Neural progenitor cell (in vitro differentiated cells): ENCODE measurements at places on chromosomes 6 and 20.

GRCh38 chr20:40826699-40827098 is 137.7 kb upstream of the MAFB start:
- DNase-seq = no peak

- no peak for DNase-seq
Observed at GRCh38 chr6:87334683-87335082, 5.6 kb upstream of the GJB7 start.

DNA sequence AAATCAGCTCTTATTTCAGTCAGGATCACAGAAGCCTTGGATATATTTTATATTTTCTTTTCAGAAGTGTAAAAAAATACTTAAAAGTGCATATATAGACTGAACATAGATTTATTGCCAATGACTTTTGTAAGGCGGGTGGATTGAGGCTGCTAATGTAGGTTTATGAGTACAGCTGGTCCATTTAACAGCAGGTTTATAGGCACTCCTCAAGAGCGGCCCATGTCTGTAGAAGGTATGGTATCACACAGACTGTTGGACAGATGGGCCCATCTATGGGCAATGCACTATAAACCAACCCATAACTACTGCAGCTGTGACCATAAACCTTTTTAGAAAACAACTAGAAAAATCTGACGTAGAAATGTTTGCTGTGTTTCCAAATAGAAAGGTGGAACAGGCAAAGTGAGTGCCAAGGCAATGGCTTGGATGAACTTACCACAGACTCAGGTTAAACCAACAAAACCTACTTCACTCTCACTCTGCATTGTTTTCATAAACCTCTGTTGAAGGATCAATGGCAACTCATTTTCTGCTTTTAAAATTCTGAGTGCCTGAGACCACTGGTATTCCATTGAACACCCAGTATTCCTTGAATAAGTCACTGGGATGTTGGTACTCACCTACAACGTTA is 170.6 kb upstream of the EYA4 start:
- no peak for DNase-seq

DNA sequence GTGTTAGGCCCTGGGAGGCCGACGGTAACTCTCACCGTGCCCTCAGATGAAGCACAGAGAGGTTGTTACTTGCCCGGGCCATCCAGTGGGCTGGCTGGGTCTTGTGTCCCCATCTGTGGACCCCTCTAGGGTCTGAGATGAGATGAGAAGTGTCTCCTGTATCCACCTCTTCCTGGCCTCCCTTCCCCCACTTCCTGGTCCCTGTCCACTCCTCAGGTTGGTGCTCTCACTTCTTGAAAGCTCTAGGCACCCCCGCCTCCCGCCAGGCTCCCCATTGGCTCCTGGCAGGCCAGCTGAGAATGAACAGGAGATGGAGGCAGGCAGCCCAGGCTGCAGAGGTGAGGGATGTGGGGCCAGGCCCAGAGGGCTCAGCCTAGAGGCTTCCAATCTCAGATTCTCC is 1.5 kb downstream of the MMP24OS start:
- DNase-seq = no peak

GRCh38 chr6:75196081-75196687 is 9.7 kb downstream of the COL12A1 start:
- DNase-seq = no peak

DNA sequence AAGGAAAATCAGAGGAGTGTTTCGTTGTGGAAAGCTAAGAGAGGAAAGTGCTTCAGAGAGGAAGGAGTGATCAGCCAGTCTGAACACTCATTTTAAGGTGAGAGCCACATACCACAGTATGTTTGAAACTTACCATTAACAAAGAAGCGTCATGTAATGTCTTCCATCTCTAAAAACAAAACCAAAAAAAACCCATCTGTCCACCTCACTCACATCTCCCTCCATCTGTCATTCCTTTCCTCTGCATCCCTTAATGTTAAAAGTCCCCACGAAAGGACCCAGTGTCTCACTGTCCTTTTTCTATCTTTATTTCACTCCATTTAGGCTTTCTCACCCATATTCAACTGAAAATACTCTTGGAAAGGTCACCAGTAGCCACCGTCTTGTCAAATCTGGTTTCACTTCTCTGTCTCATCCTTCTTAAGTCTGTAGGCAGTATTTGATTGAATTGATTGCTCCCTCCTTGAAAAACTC is 59.4 kb upstream of the GNRH2 start:
- DNase-seq = no peak

DNA sequence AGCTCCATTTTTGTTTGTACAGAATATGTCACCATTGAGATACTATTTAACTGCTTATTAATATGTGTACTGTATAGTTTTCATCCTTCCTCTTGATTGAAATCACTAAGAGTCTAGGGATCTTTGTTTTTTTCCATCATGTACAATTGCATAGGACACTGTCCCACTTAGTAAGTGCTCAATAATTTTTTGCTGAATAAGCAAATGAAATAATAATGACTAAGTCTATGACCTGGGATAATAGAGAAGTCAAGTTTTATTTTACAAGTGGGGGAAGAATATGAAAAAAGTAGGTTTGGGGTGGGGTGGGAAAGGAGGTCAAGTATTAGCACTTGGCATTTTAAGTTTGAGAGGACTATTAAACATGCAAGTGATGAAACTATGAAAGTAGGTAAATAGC is 4.5 kb upstream of the EYS start:
- DNase-seq = no peak

- no peak for DNase-seq
Observed at GRCh38 chr6:105824732-105825131, 261.4 kb upstream of the PRDM1 start.

DNA sequence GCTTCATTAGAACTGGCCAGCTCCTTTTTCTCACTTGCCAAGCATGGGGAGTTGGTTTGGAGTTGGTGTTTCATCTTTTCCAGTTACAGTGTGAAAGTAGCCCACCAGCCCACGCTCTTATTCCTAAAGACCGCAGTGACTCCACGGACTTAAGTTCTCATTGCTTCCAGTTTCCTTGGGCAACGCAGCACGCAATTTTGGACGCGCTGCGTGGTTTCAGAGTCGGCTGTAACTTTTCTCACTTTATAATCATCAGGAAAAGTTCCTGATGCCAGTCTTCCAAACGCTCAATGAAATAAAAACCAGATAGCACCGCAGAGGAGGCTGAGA is 381 bp upstream of the PEX7 start:
- DNase-seq = peak; percentile 7
